ENCODE measurements at places on chromosomes 7 and 10. TPM values are rescaled to one million over a fixed set of nuclear protein-coding genes. Genes with fewer than 3 reads are reported as not detected.

GRCh38 chr7:33745934-33746333, 159.4 kb upstream of the BMPER start:
- no peak for DNase-seq

MET gene
- not detected for polyA plus RNA-seq

- no peak for DNase-seq
Observed at GRCh38 chr10:11533328-11533781, 78.1 kb downstream of the USP6NL start.

DGKB gene
- not detected for polyA plus RNA-seq

- DNase-seq: no peak
Observed at GRCh38 chr7:15752377-15752776, 65.9 kb upstream of the MEOX2 start.

GRCh38 chr7:43108255-43109011, 4.0 kb upstream of the HECW1 start:
- DNase-seq: peak; percentile 9

- no peak for DNase-seq
Observed at GRCh38 chr7:141950806-141951205, 4.0 kb upstream of the CLEC5A start.

DNA sequence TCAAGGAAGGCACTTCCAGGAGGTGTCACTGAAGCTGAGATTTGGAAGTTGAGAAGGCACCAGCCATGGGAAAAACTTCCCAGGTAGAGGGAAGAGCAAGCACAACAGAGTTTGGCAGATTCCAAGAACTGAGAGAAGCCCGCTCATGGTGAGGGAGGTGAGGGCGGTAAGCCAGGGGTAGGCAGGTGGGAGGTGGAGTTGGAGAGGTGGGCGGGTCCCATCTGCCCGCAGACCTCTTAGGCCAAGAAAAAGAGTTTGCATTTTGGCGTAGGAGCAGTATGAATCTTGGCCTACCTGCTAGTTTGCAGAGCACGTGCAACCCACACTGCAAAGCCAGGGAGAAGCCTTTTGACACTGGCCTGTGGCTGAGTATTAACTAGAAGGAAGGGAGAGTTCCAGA, 18.8 kb downstream of the FRMPD2 start:
- no peak for DNase-seq

DNA sequence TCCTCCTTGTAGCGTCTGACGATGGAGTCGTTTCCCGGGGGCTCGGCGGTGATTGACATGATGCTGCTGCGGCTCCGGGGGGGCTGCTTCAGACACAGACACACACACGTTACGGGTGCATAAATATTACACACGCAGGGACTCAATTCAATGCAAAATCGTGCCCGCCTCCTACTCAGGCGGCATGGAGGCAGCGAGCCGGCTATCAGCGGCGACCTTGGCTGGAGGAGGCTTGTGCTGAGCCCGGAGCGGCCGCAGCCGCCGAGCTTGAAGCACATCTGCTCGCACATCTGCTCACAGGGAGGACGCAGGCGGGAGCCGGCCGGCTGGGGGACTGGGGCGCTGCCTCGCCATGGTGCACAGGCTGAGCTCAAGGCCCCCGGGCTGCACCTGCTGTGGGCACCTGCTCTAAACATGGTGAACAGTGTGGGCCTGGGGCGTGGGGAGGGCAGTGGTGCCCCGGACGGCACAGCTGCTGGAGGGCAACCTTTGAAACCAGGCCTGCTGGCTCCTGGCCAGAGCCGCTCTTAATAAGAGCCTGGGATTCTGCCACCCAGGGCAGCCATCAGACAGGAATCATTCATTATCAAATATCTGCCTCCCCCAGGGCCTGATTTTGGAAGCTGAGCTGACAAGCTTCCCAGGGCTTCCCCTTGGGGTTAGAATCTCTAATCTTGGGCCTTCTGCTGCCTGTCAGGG, 84.7 kb upstream of the GNA12 start:
- DNase-seq: no peak

- DNase-seq: no peak
Observed at GRCh38 chr10:34049469-34049868, 715.0 kb upstream of the NRP1 start.

BTAF1 gene
- 25.8 TPM for polyA plus RNA-seq

DNA sequence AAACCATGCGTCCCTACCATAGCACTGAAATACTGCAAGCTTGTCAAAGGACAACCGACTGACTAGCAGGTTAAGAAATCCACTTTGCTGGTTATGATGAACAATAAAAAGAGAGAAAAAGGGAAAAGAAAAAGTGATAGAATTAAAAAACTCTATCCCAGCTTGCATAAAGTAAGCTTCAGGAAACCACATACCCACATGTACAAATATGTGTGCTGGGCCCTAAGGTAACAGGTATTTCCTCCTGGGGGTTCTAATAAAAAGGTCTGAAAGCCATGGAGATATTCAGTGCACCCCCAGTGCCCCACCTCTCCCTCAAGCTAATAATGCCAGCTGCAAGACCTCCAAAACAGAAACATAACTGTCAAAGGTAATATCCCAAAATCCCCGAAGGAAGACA, 248.6 kb upstream of the KLF14 start:
- no peak for DNase-seq

PIP gene
- not detected for polyA plus RNA-seq

DNA sequence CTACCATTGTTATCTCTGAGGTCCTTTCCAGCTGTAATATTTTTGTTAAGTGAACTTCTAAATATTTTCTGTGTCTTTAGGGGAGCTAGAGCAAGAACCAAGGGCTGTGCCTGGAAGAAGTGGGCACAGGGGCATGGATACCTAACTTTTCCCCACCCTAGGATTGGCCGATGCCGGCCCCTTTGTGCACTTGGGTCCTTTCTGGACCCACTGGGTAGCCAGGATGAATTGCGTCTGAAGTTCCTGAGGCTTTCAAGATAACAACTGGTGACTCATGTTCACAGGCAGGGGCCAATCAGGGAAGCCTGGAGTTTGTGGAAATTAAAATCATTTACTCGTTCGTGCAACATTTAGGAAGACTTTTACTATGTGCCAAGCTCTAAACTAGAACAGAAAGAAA, 758 bp downstream of the DPCD start:
- DNase-seq: no peak

DNA sequence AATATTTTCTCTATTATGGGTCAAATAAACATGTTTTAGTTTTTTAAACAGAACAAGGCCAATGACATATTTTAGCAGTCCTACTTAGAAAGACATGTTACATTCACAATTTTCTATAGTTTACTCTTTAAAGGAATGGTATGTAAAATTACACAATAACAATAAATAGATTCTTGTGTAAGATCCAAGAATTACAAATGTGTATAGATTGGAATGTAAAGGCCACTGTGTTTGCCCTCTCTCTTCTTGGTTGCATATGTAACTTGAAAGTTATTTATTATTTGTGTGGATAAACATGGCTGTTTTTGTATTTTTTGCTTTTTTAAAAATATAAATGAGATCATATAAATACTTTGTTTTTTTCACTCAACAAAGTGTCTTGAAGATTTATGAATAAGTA, 979.3 kb upstream of the CELF2 start:
- DNase-seq: no peak

GRCh38 chr10:74208997-74209396, 58.0 kb downstream of the ADK start:
- no peak for DNase-seq
